Right cardiac atrium (tissue), 5 donors: ENCODE measurements at places on chromosomes 13 and 19. TPM values are rescaled to one million over a fixed set of nuclear protein-coding genes. Genes with fewer than 3 reads are reported as not detected.

The MYBPC2 gene
- total RNA-seq = not detected

The KIR3DL1 gene
- not detected for total RNA-seq

The ELL gene
- 13.6 TPM for total RNA-seq

The OR10H4 gene
- total RNA-seq = not detected

DNA sequence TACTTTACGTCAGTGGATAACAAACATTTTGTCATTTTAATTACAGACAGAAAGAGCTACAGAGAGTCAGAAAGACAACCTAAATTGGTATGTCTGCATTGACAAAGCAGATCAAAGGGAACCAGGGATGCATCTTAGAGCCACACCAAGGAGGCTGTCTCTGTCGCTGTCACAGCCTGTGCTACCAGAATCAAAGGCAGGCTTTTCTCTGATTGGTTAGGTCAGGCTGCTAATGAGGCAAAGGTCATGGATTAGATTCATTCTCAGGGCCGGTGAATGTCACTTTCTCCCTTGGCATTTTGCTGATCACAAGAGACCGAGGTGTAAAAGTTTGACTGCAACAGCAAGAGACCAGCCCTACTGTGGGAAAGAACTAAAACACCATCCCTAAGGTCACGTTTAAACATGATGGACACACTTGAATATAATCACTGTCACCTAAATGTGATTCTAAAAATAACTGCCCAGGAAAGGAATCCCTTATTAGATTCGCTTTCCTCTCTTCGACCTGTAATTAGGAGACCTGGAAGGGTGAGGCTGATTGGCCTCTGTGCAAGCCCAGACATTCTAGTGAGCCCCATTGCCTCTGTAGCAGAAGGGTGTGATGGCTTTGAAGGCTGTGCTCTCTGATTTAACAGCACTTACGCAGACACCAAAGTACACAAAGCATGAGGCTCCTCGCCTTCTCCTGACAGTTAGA lies 314.4 kb upstream of the NBEA start:
- no peak for DNase-seq

DNA sequence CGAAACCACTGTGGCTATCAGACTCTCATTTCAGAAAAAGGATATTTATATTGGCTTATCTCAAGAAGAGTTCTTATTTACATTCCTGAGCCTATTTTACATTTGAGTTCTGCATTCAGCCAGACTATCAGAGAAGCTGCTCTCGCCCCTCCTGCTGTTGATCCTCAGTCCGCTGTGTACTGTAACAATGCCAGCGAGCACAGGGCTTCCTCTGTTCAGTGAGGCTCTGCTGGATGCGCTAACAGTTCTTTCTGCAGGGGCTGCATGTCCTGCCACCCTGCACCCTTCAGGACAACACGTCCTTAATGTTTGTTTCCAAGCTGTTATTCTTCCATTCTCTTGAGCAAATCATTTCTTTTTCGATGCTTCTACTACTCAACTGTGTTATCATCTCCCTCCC lies 463.7 kb upstream of the SGCG start:
- DNase-seq = no peak

DNA sequence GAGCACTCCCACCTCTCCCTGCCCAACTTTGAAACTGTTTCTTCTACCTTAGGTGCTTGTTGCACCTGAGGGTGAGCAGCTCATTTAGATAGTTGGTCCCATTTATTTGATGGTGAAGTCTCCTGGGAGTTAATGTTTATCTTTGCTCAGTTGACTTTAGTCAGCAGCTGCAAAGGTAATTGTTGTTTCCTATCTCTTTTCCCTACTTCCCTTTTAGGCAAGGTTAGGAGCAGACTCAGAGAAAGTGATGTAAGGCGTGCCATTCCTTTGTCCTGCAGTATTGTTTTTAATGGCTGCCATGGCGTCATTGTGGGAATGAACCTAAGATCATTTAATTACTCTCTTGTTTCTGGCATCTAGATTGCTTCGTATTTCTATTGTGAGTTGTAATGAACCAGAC lies 11.6 kb downstream of the AKAP11 start:
- no peak for DNase-seq

DNA sequence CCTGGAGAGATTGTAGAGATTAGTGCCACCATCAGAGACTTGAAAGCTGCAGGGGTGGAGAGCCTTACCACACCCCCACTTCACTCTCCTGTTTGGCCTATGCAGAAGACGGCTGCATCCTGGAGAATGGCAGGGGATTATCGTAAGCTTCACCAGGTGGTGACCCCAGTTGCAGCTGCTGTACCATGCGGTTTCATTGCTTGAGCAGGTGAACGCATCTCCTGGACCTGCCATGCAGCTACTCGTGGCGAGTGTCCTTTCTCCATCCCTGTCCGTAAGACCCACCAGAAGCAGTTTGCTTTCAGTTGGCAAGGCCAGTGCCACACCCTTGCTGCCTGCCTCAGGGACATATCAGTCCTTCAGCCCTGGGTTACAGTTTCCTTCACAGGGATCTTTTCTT lies 21.2 kb downstream of the PPP5C start:
- peak; percentile 4 for DNase-seq

DNA sequence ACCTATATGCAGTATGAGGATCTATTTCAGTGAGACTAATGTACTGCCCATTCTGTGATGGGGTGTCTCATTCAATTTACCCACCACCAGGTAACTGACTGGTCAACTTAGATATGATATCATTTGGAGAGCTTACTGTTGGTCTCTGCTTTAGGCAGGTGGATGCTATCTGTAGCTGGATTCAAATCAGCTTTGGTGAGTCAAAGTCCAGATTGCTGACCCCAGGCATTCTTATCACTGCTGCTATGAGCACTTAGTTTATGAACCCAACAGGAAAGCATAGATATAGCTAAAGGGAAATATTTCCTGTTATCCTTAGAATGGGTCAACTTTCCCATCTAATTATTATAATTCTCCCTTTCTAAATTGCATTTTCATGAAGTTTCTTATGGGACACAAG lies 1295.2 kb upstream of the SPRY2 start:
- no peak for DNase-seq

GRCh38 chr13:74251778-74252519 lies 117.7 kb upstream of the KLF12 start:
- peak; percentile 53 for DNase-seq

DNA sequence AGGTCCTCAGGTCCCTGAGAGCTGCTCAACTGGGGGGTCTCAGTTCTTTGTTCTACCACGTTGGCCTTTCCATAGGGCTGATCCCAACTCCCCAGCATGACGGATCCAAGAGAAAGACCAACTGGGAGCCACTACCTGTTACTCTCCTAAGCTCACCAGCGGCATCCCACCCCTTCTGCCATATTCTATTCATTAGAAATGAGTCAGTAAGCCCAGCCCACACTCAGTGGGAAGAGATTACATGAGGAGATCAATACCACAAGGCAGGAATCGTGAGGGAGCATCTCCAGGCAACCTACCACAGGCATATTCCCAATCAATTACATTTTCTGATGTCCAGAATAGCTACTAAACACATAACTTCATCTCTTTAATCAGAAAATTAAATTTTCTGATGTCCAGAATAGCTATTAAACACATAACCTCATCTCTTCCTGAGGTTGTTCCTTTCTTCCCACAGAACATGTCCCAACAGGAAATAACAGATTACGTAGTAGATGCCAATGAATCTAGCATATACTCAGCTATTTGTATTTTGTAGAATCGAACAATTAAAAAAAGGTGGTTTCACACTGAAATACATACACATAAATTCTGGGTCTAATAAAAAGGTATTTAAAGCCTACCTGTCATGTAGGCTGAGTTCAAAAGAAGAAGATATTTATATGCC lies 708.1 kb upstream of the ARGLU1 start:
- no peak for DNase-seq

DNA sequence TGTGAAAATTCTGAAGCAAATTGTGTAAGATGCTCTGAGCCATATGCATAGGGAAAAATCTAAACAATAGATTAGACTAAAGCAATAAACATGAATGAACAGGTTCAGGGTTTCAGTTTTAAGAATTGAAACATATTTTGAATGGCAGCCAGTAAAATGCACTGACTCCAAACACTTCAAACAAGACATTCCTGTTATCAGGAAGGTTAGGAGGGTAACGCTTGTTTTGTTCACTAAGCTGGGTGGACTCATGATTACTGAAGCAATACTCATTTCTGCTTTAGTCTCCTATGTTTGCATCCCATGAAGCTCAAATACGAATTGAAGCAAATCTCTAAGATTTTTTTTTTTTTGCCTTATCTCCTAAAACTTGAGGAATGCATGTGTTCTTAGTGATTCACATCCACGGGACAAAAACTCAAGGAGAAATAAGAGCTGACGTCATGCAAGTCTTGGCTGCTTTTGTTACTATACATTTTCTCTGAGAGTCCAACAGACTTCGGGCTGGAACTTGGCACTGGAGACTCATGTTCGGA lies 29.1 kb upstream of the IGFL4 start:
- DNase-seq = no peak

GRCh38 chr19:15269806-15270205 lies 37.6 kb upstream of the EPHX3 start:
- no peak for DNase-seq

DNA sequence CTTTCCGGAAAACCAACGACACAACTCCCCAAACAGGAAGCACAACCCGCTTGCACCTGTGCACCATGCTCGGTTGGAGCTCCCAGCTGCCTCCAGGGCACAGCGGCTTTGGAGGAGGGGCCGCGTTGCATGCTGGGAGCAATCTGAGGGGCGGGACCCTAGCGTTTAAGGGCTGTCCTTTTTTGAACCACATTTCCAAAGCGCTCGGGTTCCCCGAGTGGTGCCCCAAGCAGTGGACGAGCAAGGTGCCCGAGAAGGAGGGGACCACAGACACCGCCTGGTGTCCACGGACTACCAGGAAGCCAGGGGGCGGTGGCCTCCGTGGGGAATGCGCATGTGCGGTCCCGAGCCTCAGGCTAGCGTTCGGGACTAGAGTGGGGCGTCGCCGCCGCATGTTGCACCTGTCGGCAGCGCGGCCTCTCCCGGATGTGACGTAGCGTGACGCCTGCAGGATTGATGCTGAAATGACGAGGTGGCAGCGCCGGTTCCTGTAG lies 11.9 kb upstream of the ZNF57 start:
- peak; percentile 72 for DNase-seq

DNA sequence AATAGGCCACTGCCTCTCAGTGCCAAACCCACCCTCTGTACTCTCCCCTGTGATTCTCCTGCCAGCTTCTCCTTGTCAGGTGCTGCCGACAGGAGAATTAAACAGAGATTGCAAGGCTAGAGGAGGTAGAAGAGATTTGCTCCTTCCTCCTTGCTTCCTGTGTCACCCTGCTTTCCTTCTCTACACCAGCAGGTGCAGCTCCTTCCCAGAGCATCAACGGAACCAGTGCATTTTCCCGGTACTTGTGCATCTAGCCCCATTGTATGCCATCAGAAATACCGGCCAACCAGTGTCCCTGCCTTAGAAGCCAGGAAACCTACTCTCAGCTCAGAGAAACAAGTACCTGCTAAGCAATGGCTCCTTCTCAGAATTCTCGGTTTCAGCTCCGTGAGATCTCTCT lies 253.2 kb downstream of the SUCLA2 start:
- DNase-seq = no peak

DNA sequence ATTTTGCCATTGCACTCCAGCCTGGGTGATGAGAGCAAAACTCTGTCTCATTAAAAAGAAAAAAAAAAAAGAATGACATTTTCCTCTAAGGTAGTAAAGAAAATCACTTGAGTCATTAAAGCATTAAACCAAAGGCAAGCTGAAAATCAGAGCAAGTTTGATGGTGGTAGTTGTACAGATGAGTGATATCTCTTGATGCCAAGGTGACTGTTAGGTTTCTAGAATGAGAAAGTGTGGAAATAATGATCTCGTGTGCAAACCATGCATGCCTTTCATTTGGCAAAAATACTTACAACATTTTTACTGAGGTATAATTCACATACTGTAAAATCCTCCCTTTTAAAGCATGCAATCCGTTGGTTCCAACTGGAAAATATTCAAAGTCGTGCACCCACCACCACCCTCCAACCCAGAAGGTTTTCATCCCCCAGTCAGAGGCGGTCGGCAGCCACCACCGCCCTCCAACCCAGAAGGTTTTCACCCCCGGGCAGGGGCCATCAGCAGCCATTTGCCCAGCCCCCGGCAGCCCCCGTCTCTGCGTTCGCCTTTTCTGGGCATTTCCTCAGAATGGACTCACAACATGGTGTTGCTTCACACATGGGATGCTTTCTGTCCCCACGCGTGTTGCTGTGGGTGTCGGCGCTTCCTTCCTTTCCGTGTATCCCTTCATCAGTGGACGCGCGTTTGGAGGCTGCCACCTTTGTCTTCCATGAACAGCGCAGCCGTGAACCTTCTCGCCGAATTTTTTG lies 90.2 kb downstream of the ATP11A start:
- no peak for DNase-seq

DNA sequence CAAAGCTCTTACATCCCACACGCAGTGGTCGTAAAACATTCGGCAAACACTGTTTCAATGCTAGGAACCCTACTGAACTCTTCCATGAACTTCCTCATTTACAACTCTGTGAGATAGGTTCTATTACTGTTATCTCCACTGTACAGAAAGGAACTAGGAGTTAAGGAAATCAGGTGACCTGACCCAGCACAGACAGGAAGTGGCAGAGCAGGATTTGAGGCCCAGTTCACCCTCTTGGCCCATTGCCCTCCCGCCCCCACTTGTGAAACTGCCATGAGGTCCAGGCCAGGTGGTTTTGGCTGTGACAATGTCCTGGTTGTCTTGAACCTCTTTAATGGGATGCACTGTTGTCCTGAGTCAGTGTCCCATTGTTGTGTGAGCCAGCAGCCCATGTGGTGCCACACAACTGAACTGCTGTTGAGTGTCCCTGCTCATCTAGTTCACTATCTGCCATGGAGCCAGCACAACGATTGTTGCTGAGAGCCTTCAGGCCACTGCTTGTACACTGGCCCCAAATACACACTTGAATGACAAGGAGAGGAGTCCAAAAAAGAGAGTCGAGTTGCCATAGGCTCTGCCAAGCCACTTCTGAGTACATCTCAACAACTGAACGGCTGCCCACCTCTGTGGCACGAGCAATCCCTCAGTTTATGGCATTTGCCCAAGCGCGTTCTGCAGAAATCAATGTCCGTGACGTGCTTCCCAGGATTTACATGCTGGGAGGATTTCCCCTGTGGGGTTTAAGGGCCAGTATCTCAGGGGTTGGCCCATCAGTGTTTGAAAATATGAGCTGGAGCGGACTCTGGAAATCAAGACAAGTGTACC lies 484.6 kb downstream of the TSHZ3 start:
- no peak for DNase-seq

GRCh38 chr13:91346850-91347201 lies 661 bp upstream of the MIR17HG start:
- no peak for DNase-seq
